Stimulated activated CD4-positive, alpha-beta T cell treated with anti-CD3 and anti-CD28 coated beads, Interleukin-15, amount 100 ng/mL, for 24 hours (primary cell): ENCODE measurements at places on chromosomes 5 and 9.

- no peak for DNase-seq
These were observed 39.6 kb upstream of the SLC6A19 start for GRCh38 chr5:1161833-1162229.

DNA sequence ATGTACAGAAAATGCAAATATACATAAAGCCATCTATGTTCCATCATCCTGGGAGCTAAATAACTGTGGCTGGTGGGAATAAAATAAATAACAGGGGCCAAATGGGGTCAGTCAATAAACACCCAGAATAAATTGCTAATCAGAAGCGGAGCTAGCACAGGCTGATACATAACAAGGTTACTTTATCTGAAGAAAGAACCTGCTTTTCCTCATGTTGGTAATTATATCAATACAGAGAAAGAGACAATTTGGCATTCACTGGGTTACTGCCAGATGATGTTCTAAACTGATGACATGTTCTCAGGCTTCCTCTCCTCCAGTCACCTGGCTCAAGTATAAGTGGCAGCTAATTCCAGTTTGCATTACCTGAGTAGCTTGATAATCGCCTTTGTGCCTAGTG lies 144.9 kb upstream of the CD180 start:
- DNase-seq: no peak

DNA sequence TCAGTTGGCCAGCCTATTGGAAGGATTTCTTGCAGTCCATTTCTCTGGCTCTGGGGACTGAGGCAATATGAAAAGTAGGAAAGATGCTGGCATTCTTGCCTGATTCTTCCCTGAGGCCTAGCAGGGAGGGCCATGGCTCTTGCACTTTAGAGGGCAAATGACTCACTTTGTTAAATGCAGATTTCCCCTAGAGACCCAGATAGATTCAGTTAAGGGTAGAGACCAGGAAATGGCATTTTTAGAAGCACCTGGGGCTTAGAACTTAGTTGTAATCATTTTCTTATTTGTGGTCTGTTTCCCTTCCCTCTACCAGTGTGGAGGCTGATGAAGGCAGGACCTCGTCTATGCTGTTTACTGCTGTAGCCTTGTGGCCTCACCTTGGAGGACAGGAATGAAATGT lies 112.8 kb upstream of the NR3C1 start:
- no peak for DNase-seq

- DNase-seq: no peak
These were observed 30.0 kb downstream of the S1PR3 start for GRCh38 chr9:89021154-89021803.

- peak; percentile 91 for DNase-seq
These were observed 18.3 kb upstream of the PHYHD1 start for GRCh38 chr9:128902351-128903078.

- DNase-seq: no peak
These were observed 91.2 kb downstream of the RIC1 start for GRCh38 chr9:5720151-5720550.

- no peak for DNase-seq
These were observed 209.6 kb downstream of the FSTL4 start for GRCh38 chr5:133402775-133403174.

DNA sequence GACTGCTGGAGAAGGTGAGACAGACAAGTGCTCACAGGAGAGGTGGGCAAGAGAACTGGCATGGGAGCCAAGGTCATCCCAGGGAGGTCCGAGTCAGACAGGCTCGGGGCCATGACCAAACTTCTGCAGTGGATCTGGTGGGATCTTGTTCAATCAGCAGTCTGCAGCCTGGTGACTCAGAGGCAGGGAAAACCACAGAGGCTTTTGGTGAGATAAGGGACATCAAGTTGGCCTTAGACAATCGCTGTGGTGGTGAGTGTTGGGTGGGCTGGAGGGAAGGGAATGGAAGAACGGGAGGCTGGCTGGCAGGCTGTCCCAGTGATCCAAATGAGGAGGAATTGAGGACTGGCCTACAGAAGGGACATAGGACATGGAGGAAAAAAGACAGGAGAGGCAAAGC lies 123.8 kb downstream of the TMEM174 start:
- no peak for DNase-seq

GRCh38 chr5:125510651-125511050 lies 764.2 kb upstream of the ZNF608 start:
- no peak for DNase-seq

GRCh38 chr9:70679845-70680244 lies 265.4 kb upstream of the KLF9 start:
- DNase-seq: no peak

GRCh38 chr5:181236954-181237641 lies 6.6 kb downstream of the RACK1 start:
- DNase-seq: no peak

GRCh38 chr9:70534471-70534870 lies 120.0 kb upstream of the KLF9 start:
- DNase-seq: no peak

DNA sequence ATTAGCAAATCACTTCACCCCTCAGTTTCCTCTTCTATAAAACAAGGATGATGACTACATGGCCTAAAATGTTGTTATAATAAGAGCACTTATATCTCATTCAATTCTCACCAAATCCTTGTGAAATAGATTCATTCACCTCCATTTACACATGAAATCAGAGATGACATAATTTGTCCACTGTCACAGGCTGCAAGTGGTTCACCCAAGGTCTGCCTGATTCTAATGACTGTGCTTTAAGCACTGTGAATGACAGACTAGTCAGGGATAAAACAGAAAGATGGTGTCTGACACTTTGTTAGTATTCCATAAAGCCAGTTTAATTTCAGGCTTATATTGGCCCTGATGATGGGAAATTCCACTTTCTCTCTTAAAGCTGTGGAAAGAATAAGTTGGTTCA lies 209.5 kb downstream of the MAPKAP1 start:
- DNase-seq: no peak

GRCh38 chr9:12702160-12702758 lies 9.1 kb downstream of the TYRP1 start:
- no peak for DNase-seq

DNA sequence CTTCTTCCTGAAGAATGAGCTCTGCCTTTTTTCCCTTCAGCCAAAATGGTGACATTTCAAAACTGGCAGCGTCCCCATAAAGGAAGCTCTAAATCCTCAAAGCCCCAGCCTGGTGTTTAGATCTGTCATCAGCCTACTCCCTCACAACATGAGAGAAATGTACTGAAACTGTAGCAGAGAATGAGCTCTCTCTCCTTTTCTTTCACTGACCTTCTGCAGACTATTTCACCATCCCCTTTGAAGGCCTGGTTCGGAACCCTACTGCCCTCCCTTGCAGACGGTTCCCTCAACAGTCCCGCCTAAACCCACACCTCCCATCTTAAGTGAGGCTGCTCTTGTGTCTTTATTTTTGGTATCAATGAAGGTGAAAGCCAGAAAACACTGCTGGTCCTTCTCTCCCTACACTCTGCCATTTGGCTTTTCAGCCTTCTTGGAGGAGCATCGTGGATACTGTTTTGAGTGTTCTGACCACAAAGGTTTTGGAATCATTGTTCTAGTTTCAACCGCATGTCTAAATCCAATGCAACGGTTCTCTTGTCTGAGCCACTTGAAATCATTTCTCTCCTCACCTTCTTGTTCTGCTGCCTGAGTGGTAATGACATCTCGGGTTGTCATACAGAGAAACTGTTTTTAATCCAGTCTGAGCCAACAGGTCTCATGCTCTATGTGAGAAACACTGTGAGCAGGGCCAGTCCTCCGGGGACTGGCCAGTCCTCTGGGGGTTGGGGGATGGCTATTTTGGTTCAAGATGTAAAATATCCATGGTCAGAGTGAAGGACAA lies 39.0 kb downstream of the ITK start:
- DNase-seq: no peak

DNA sequence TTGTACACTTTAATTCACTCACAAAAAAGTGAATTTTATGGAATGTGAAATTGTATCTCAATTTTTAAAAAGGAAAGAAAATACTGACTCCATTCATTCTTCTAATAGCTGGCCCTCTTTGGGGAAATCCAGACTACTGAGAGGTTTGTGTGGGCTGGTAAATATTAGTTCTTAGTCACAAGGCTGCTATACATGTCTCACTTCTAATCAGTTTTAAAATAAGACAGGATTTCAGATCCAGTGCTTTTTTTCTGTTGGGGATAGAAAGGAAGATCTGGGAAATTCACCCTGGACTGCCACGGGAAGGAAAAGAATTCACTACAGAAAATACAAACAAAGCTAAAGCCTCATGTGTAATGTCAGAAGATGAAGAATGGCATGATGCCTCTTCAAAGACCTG lies 32.7 kb upstream of the ADAMTSL1 start:
- no peak for DNase-seq

- peak; percentile 12 for DNase-seq
These were observed 17.7 kb upstream of the CARTPT start for GRCh38 chr5:71701407-71701806.

GRCh38 chr9:129455151-129455995 lies 165.5 kb downstream of the C9orf50 start:
- no peak for DNase-seq

DNA sequence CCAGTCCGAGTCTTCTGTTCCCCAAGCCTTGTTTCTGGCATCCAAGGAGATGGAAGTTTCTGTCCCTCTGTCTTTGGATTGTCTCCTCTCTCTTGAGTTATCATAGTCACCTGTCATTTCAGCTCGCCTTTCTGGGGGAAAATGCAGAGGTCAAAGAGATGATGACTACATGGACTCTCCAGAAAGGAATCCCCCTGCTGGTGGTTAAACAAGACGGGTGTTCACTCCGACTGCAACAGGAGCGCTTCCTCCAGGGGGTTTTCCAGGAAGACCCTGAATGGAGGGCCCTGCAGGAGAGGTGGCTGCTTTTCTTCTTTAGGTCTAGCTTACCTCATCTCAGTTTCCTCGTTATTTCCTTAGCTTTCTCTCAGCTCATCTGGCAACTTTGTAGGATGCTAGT lies 25.1 kb downstream of the ERAP2 start:
- no peak for DNase-seq

- no peak for DNase-seq
These were observed 232.2 kb upstream of the SEMA6A start for GRCh38 chr5:116806836-116807235.

DNA sequence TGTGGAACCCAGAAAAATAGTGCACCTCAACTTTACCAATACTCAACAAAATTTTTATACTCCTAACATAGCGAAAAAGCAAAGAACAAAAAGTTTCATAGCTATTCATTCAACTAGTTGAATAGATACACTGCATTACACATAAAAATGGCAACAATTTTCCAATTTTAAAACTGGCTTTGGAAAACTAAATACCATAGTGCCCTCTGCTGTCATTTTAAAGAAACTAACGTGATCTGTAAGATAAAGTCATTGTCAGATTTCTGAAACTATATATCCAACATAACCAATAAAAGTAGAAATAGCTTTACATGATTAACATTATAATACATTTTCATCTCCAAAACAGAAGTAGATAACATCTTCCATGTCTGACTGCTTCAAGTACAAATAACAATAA lies 31.6 kb downstream of the DTWD2 start:
- no peak for DNase-seq
